ENCODE measurements at places on chromosomes 5 and 9.

DNA sequence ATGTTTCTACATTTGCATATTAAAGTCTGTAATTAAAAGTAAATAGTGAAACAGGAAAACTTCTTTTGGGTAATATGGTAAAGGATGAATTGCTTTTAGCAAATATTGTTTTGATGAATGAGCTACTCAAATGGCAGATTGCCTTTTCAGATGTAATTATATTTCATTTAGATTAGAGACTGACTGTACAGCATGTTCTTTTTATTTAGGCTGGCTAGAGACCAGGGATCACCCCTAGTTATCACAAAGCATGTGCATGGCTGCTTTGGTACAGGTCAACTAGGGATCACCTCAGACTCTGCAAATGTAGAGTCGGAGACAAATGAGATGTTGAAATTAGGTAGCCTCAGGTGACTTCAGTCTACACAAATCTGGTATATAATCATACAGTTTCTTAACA, 214.9 kb upstream of the SEMA6A start:
- DNase-seq = no peak

GRCh38 chr5:10559871-10560270, 4.0 kb upstream of the ANKRD33B start:
- no peak for DNase-seq

- DNase-seq = no peak
Observed at GRCh38 chr5:180670586-180671359, 21.4 kb upstream of the FLT4 start.

- no peak for DNase-seq
Observed at GRCh38 chr5:88872971-88873370, 10.0 kb downstream of the MEF2C start.

DNA sequence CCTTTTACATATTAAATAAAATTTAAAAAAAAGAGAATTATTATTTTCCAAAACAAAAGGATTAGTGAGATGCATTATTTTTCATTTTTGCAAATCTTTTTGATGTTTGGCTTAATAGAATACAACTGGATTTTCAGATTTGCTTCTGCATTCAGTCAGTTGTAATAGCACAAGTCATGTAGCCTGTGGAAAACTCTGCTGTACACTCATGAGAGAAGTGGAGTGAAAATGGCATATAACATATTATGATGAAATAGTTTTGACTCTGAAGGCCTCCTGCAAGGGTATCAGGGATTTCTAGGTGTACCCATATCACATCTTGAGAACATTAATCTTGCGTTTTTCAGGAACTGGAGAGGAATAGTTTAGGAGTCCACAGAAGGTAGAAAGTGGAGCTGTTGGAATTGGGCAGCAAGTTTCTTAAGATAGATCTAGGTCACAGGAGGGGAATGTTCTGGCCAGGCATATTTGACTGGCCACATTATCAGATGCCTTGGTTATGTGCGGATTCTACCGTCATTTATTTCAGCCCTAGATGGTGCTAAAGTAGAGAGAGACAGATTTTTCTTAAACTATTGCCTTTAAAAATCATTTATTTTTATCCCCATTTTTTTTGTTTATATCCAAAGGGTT, 16.4 kb downstream of the LNPEP start:
- DNase-seq = no peak

DNA sequence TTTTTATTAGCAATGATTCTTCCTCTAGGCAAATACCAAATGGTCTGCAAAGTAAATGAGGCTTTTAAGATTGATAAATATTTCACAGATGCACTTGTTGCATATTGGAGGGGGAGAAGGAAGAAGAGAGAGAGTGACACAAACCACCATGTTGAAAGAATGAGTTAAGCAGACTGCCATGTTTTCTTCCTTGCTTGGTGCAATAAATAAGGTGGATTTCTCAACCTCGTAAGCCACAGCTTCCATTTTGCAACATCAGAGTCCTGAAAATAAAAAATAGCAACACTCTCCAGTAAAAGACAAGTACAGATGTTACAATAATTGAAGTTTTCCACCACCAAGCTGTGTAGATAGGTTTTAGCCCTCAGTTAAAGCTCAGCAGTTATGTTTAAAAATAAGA, 202.9 kb downstream of the SGCD start:
- DNase-seq = no peak
